ENCODE measurements at places on chromosomes 6 and 20. TPM values are rescaled to one million over a fixed set of nuclear protein-coding genes. Genes with fewer than 3 reads are reported as not detected.

The HEY2 gene
- not detected for total RNA-seq

The PERP gene
- 38.5 TPM for total RNA-seq

The GGTLC1 gene
- not detected for total RNA-seq

The VGLL2 gene
- total RNA-seq, result not detected

The ZNF391 gene
- total RNA-seq, result 0.45 TPM

The KCNB1 gene
- total RNA-seq, result not detected
